ENCODE measurements at places on chromosomes 12 and 14.

DNA sequence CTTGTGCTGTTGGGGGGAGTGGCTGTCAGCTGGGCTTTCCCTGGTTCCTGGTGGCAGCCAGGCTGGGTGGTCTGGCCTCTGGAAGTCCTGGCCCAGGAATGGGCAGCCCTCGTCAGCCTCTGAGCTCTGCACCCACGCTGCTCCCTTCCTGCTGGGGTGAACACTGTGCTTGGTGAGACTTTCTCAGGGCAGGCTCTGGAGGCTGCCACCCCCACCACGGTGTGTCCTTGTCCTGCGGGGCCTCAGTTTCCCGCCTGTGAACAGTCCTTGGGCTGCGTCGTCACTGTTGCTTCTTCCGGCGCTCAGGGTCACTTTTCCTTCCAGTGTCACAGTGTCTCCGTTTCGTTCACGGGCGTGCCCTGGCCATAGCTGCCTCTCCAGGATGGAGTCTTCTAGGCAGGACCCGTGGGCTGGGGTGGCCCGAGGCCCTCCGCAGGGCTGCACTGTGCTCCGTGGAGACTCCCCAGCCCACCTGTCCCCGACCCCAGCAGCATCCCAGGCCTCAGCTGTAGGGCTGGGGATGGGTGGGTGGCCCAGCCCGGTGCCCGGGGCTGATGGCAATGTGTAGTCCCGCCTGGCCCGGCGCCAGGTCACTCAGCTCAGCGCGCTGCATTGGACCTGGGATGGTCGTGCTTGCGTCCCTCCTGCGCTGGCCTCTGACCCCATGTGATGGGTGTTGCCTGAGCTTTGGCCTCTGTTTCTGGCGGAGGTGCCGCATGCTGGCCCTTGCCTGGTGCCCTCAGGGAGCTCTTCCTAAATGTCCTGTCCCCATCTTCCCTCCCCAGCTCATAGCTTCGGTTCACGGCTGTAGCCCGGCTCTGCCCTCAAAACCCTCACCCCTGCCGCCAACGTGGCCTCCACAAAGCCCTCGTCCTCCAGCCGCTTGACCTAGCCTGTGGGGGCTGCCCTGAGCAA lies 6.8 kb downstream of the KIF26A start:
- DNase-seq: peak; percentile 9

DNA sequence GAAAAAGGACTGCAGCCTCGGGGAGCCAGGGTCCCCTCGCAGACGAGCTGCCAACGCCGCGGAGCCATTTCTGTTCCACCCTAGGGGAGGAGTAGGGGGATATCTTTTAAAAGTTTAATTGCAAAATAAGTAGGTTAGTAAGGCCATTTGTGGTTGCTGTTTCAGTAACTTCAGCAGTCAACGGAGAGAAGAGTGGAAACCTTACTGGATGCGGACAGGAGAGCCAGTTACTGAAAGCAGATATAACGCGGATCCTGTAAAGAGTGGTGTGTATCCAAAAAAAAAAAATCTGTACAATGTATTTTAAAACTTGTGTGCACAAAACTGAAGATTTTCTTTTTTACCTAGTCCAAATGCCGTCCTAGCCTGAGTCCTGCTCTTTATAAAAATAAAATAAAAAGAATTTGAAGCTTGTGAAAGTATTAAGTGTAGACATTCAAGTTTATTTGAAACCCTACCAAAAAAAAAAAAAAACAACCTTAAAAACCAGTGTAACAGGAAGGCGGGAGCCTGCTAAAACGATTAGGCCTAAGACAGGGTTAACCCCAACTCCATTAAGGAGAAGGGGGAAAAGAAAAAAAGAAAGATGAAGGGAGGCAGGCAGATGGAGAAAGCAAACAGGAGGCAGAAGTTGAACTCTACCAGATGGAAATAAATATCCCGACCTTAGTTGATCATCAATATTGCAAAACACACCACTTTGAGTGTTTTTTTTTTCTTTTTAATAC lies 1.0 kb upstream of the BTG1 start:
- DNase-seq: no peak

DNA sequence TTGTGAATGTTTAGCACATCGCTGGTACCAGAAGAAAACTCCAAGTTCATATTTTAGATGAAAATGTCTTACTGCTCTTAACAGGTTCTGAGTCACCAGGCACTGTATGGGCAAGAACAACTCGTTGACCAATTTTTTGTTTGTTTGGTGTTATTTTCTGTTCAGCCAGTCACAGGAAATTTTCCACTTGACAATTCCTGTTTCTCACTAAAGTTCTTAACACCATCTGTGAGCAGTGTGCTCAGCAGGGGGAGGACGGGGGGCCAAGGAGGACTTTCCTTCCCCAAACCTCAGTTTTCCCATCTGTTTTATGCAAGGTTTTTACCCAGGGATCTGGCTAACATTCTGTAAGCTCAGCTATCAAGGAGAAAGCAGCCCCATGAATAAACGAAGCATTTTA lies 3.0 kb downstream of the NUAK1 start:
- DNase-seq: no peak

DNA sequence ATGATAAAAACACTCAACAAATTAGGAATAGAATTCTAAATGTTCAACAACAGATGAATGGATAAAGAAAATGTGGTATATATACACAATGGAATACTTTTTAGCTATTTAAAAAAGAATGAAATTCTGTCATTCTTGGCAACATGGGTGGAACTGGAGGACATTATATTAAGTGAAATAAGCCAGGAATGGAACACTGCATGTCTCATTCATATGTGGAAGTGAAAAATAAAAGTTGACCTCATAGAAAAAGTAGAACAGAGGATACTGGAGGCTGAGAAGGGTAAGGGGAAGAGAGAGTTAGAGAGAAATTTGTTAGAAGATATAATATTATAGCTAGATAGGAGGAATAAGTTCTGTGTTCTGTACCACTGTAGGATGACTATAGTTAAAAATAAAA lies 35.8 kb upstream of the ZFP36L1 start:
- DNase-seq: no peak

- DNase-seq: no peak
Measured at GRCh38 chr14:99699085-99699760, 15.1 kb downstream of the CYP46A1 start.

GRCh38 chr12:101414533-101415119 lies 7.1 kb upstream of the ARL1 start:
- no peak for DNase-seq
